NCI-H1105 (cell line): ENCODE measurements at places on chromosomes 2 and 18.
A peak's percentile ranks its signal among the peaks of the same experiment; 100 is the strongest.

GRCh38 chr2:11213090-11213638 is 57.9 kb downstream of the SLC66A3 start:
- DNase-seq = no peak

- peak; percentile 74 for DNase-seq
These were observed 24.2 kb downstream of the HPCAL1 start for GRCh38 chr2:10326707-10327594.

- DNase-seq = no peak
These were observed 308.2 kb downstream of the DCC start for GRCh38 chr18:52648201-52648600.

- no peak for DNase-seq
These were observed 20.1 kb downstream of the CAPN13 start for GRCh38 chr2:30786923-30787685.

GRCh38 chr2:199273042-199273511 is 184.7 kb downstream of the SATB2 start:
- DNase-seq = peak; percentile 40

- DNase-seq = no peak
These were observed 173.7 kb downstream of the HNMT start for GRCh38 chr2:138137949-138138348.

GRCh38 chr18:58105206-58105887 is 61.3 kb downstream of the NEDD4L start:
- no peak for DNase-seq
